CD8-positive, alpha-beta T cell (primary cell): ENCODE measurements at places on chromosomes 11 and 22.
A peak's percentile ranks its signal among the peaks of the same experiment; 100 is the strongest.

GRCh38 chr11:64670975-64671374 is 52.0 kb downstream of the NRXN2 start:
- no peak for DNase-seq

DNA sequence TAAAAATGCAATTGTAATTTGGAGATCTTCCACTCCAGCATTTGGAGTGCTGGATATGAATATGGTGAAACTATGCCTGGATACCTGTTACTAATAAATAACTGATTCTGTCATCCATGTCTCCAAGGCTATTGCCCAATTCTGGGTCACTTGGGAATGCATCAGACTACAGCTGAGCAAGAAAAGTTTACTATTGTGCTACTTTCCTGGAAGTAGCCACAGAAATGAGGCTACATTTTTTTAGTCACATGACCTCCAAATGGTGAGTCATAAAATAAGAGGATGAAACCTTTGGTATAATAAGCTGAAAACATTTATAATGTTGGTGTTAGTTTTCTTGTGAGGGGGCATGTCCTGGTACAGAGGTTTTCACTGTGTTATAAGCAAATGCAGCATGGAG is 44.4 kb downstream of the DCDC1 start:
- DNase-seq = no peak

GRCh38 chr11:75845324-75845723 is 30.3 kb downstream of the UVRAG start:
- DNase-seq = no peak

GRCh38 chr11:86790195-86790725 is 10.1 kb upstream of the PRSS23 start:
- no peak for DNase-seq

DNA sequence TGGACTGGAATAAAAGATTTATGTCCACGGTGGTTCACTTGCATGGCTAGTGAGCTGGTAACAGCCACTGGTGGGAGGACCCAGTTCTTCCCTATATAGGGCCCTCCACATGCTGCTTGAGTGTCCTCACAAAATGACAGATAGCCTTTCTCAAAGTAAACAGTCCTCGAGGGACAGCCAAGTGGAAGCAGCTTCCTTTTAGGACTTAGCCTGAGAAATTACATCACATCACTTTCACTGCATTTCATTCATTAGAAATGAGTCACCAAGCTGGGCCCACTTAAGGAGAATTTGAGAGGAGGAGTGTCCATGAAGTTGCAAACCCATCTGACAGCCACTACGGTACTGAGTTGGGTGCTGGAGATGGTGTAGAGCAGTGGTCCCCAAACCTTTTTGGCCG is 7.0 kb downstream of the ISX start:
- no peak for DNase-seq

GRCh38 chr11:107157809-107158187 is 139.5 kb upstream of the GUCY1A2 start:
- DNase-seq = no peak

- no peak for DNase-seq
These were observed 667 bp downstream of the RAB6A start for GRCh38 chr11:73760135-73760678.

GRCh38 chr22:29772170-29772641 is 5.0 kb downstream of the UQCR10 start:
- no peak for DNase-seq

DNA sequence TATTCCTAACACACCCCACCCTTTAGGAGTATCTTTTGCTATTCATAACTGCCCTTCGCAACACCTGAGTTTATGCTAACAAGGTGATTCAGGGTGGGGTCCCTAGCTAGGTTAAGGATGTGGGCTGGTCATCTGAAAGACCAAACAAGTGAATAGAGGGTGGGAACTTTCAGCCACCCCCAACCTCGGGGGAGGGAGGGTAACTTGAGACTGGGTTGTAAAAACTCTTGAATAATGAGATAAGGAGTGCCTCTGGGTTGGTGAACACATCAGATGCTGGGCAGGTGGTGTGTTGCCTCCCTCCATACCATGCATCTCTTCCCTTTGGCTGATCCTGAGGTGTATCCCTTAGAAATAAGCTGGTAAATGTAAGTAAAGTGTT is 111.5 kb downstream of the SWAP70 start:
- DNase-seq = no peak

GRCh38 chr11:59901306-59901705 is 22.7 kb downstream of the OOSP3 start:
- DNase-seq = no peak

GRCh38 chr11:92766698-92767097 is 202.8 kb upstream of the MTNR1B start:
- no peak for DNase-seq

- DNase-seq = peak; percentile 84
These were observed 17.3 kb downstream of the EPS8L2 start for GRCh38 chr11:723120-723883.

DNA sequence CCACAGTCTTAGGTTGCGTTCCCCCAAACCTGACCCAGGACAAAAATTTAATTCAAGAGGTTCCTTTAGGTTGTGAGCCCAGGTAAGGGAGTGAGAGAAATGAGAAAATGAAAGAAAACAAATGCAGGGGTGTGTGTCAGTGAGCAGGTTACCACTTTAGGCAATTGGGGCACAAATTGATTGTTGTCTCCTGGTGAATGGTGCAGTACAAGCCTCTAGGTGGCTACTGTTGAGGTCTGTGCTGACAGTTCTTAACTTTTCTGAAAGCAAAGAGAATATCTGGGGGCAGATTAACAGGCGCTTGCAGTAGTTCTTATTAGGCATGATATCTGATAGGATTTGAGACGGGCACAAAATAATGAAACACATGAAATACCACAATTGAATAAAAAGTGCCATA is 894.6 kb downstream of the FAM181B start:
- DNase-seq = no peak

DNA sequence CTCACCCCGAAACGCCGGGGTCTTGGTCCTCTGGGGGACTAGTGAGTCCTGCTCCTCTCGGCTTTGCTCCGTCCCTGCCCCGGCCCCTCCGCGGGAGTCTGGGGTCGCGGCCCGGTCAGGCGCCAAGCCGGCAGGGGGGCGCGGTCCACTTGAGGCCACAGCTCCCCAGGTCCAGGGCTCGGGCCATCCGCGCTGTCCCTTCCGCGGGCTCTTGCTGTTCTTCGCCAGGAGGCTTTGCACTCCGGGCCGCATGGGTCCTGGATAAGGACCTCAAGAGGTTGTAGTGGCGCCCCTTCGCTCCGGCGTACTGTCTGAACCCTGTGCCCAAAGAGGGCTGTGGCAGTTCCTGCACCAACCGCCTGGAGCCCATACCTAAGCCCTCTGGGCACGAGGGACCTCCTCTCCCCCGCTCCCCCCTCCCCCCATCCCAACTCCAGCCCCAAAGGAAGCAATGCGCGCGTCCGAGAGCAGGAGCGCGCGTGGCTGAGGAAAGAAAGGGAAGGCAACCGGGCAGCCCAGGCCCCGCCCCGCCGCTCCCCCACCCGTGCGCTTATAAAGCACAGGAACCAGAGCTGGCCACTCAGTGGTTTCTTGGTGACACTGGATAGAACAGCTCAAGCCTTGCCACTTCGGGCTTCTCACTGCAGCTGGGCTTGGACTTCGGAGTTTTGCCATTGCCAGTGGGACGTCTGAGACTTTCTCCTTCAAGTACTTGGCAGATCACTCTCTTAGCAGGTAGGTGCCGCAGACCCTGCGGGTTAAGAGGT is at the start of gene ADM:
Gene ADM, plus strand, starts transcription at position 579 of the 767 bp plus-strand sequence. CDS start 628 bp downstream, outside the sequence.
- DNase-seq = peak; percentile 55

GRCh38 chr11:116500947-116501602 is 271.7 kb downstream of the BUD13 start:
- no peak for DNase-seq

- no peak for DNase-seq
These were observed 120.5 kb upstream of the FGF3 start for GRCh38 chr11:69939551-69940245.

GRCh38 chr11:125941267-125941618 is 4.6 kb upstream of the VSIG10L2 start:
- no peak for DNase-seq

GRCh38 chr22:24434471-24435322 is 7.3 kb downstream of the ADORA2A start:
- DNase-seq = peak; percentile 56

- no peak for DNase-seq
These were observed 197.1 kb downstream of the FAM76B start for GRCh38 chr11:95592471-95592870.

GRCh38 chr11:44825058-44825785 is 98.5 kb downstream of the TSPAN18 start:
- DNase-seq = no peak

GRCh38 chr11:86983021-86983488 is 27.9 kb upstream of the FZD4 start:
- DNase-seq = no peak

- no peak for DNase-seq
These were observed 40.3 kb upstream of the ZBED5 start for GRCh38 chr11:10898003-10898762.

- no peak for DNase-seq
These were observed 16.9 kb upstream of the ARHGAP42 start for GRCh38 chr11:100670140-100670539.

GRCh38 chr22:40175611-40176244 is 2.0 kb upstream of the TNRC6B start:
- no peak for DNase-seq

GRCh38 chr11:130407978-130408377 is 20.4 kb downstream of the ADAMTS8 start:
- no peak for DNase-seq

- no peak for DNase-seq
These were observed 11.3 kb downstream of the LSP1 start for GRCh38 chr11:1864231-1864630.

- DNase-seq = no peak
These were observed 725.1 kb downstream of the NTM start for GRCh38 chr11:132095230-132096131.

- DNase-seq = no peak
These were observed 118.2 kb upstream of the BLID start for GRCh38 chr11:122234257-122234656.
